ENCODE measurements at places on chromosomes 2 and 18.

DNA sequence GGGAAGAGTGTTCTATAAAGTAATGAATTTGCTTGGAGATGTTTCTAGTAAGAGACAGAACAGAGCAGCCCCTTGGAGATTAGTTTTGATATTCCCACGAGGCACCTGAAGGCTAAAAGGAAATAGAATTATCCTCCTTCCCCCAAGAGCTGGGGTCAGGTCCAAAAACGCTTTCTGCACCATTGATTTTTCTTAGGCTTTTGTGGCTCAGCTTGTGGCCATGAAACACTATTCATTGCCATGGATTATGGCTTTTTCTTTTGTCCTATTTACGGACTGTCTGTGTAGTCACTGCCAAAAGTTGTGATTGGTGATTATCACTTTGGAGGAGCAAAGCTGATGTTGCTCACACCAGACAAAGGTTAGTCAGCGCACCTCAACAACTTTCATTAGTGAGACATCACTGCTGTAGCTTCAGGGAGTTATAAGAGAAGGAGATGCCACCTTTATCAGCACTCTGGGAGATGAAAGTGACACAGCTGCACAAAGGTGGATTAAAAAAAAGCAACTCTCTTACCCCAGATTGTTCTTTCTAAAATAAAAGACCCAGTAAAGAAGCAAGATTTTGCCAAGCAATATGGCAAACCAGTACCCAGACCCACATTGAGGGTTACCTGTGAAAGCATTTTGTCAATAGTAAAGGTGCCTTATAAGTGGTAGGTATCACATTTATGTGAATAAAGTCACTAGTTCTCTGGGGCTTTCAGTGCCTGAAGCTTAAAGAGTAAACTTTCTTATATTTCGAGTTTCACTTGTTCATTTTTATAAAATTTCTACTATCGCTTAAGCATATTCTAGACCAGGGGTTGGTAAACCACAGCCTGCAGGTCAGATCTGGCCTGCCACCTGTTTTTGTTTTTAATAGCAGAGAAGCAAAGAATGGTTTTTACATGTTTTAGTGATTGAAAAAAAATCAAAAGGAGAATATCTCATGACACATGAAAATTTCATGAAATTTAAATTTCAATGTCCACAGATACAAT, 10.6 kb downstream of the CXCR4 start:
- no peak for DNase-seq

DNA sequence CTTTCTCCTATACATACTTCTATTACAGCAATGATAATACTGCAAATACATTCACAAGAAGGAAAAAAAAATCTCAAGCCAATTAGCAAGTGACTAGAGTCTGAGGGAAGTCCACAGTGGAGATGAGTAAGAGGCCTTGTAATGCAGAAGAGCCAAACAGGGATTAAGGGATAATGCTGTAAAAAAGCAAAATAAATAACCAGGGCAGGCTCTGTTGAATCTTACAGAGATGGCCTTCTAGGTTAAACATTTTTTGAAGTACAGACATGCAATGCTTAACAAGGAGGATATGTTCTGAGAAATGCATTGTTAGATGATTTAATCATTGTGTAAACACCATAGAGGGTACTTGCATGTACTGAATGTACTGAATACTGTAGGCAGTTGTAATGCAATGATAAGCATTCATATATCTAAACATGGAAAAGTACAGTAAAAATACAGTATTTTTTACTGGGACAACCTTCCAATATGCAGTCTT, 122.1 kb upstream of the RMDN2 start:
- DNase-seq = peak; percentile 84

DNA sequence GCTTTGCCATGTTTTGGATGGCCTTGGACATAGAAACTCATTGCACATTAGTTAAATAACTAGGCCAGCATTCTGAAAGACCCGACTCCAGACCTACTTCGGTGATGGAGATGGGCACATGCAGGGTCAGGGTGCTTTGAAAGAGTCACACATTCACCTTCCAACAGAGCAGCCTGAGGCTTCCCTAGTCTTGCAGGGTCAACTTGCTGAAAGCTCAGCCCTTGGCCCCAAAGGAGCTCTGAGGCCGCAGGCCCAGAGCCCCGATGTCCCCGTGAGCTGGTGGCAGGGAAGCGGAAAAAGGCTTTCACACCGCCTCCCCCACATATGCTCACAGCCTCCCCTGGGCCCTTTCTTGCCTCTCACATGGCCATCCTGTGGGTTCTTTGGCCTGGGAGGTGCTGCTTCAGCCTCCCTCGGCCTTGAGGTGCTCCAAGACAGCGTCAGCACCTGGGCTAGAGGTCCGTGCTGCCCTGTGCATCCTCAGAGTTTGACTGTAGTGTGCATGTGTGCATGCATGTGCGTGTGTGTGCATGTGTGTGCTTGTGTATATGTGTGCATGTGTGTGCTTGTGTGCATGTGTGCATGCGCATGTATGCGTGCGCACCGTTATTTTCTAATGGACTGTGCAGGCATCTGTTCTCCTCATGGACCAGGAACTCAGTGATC, 21.6 kb downstream of the LDLRAD4 start:
- DNase-seq = no peak

- no peak for DNase-seq
Measured at GRCh38 chr2:176745543-176746200, 466.9 kb upstream of the HNRNPA3 start.

- no peak for DNase-seq
Measured at GRCh38 chr2:79909521-79909920, 395.0 kb downstream of the LRRTM1 start.

DNA sequence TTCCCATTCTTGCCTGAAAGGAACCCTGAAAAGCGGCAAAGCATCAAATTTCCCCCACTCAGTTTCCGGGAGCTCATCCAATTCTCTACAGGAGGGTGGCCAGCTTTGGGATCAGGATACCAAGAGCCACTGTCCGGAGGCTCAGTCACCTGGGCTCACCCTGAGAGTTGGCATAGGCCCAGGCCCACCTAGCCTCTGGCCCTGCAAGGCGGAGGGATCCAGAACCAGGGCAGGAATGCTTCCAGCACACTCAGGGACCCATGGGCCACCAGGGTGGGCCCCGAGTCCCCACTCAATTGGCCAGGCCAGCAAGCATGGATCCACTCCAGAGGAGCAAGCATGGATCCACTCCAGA, 432.9 kb upstream of the MYT1L start:
- DNase-seq = no peak

- peak; percentile 85 for DNase-seq
Measured at GRCh38 chr2:221573430-221574230, 1.5 kb upstream of the EPHA4 start.

DNA sequence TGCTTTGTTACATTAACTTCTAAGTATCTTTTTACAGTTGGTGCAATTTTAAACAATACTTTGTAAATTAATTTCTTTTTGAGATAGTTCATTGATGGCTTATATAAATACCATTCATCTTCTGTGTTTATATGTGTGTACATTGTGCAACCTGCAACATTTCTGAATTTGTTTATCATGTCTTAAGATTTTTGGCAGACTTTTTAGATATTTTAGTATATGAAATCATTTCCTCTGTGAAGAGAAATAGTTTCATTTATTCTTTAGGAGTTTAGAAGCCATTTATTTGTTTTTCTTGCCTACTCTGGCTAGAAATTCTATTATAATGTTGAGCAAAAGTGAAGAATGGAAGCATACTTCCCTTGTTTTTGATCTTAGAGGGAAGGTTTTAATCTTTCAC, 337.8 kb upstream of the DSEL start:
- no peak for DNase-seq

- peak; percentile 81 for DNase-seq
Measured at GRCh38 chr2:28621172-28622100, 125.6 kb downstream of the PLB1 start.

DNA sequence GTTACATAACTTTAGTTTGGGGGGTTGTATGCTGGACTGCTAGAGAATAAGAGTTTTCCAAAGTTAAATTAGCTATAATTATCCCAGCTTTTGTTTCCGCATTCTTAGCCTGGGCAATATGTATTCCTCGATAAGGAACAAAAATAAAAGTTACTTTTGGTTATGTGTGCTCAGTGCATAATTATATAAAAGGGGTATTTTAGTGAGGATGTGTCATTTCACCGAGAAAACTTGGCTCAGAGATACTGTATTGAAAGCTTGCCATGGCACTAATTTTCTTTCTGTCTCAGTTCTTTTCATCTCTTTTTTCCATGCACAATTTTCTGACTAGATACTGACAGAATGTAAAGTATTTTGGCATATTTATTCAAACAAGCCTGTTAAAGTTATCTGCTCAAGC, 28.2 kb downstream of the ARHGAP15 start:
- DNase-seq = no peak

- DNase-seq = no peak
Measured at GRCh38 chr2:226600802-226601201, 198.8 kb downstream of the IRS1 start.

DNA sequence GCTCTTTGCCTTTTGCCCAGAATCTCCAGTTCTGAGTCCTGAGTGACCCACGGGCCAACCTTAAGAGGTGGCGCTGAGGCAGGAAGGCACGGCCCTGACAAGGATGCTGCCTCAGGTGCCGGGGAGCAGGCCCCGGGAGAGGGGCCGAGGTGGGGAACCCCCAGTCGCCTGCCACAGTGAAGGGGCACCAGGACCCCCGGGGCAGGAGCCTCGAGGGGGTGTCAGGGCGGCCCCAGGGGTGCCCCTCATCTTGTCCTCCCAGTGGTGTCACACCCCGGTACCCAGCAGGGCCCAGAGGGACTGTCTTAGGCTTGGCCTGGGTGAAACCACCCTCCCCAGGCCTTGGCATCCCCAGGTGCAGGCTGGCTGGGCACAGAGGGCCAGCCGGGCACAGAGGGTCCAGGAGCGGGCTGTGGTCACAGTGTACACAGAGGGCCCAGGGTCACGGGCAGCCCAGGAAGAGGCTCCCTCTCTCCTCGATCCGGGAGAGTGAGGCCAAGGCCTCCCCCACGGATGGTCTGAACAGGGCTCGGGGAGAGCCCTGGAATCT, 1.0 kb downstream of the PDCD1 start:
- DNase-seq = no peak

- no peak for DNase-seq
Measured at GRCh38 chr2:12211326-12212175, 465.1 kb downstream of the LPIN1 start.

DNA sequence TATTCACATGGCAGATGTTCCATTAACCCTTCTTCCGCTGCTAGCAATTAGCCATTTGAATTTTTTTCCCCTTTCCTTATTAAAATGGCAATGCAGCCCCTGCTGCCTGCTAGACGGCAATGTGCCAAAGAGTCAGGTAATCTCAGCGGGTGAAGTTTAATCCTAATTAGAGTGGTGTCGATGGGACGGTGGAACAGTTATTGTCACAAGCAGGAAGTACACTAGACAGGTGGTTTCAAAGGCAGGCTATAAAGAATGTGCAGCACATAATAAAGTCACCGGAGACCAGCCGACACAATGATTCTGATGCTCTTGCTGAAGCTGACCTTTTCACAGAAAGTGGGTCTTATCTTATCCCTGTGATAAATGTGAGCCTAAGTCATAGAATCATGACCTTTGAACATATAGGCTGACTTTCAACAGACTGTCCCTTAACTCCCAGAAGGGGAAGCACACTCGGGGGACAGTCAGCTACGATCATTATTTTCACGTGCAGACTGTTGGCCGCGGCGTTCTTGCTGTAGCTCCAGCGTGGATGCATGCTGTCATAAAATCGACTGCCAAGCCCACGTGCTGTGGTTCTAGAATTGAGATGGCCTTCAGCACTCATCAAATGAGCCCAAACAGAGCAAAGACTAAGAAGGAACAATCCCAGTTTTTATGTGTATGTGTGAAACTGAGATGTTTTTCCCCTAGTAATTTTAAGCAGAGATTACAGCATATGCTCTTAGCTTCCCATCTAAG, 926.2 kb upstream of the SOX11 start:
- DNase-seq = no peak

DNA sequence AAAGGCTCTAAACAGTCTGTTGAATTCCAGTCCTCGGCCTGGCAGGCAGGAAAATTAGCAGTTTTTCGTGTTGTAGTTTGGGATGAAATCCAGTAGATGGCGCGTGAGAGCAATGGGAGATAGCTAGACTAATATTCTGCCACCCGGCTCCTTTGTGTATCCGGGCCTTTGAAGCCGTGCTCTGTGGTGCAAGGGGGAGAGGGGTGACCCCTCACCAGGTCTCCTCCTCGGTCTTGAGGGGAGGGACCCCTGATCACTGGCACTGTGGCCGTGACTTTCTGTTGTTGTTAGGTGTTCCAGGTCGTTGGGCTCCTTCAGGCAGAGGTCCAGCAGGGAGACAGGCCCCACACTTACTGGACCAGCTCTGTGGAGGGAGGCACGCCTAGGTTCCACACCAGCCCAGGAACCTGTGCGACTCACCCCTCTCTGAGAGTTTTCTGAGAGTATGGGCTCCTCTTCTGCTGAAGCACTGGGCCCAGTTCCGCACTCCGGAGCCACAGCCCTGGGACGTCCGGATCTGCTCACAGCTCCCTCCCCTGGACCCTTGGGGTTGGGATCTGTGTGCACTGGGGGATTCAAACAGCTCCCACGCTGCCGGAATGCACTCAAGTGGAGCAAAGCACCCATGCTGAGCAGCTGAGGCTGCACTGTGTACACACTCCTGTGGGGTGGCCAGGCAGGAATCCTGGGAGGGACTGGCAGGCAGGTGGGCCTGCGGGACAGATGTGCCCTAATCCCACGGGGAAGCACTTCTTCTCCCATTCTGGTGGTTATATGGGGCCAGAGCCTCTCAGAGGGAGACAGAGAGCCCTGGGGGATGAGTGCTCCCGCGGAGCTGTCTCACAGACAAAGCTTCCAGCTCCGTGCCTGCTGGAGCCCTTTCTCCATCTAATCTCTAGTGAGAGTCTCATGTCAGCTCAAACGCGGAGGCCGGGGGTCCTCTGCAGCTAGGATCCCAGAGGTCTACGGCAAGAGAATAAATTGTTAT, 8.8 kb downstream of the GKN2 start:
- peak; percentile 55 for DNase-seq

DNA sequence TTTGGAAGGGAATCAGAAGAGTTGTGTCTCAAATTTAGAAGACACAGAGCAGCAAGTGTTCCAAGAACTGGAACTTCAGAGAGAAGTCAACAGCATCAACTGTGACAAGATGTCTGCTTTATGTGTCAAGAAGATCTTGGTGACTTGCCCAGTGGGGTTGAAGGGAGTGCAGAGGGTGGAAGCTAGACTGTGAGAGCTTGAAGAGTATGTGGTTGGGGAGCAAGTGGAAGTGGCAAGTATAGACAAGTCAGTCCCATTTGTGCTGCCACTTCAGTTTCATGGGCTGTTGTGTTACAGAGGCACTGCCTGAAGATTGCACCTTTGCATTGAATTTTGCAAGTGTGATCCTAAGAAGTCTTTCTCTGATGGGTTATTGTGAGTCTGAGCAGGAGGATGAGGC, 68.7 kb upstream of the MC2R start:
- DNase-seq = no peak

- DNase-seq = no peak
Measured at GRCh38 chr2:25817630-25818029, 60.7 kb downstream of the ASXL2 start.
